Vagina (tissue), 2 donors: ENCODE measurements at places on chromosomes 16 and 17.
A peak's percentile ranks its signal among the peaks of the same experiment; 100 is the strongest.

DNA sequence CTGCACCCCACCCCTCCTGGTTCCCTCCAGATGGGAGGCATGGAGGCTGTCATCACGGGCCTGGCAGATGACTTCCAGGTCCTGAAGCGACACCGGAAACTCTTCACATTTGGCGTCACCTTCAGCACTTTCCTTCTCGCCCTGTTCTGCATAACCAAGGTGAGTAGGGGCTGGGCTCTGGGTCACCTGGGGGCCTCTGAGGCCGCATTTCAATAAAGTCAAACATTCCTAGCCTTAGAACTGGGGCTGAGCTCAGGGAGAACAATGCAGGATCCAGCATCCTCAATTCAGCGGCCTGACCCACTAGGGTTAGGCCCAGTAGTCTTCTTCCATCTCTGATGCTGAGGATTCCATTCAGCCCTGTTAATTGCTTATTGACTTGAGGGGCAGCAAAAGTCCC, 42.1 kb downstream of the SLC6A2 start:
- H3K4me3 ChIP-seq = no peak overlapping the region
- H3K4me1 ChIP-seq = no peaks in the 10 kb centered on the region
- no peak overlapping the region for H3K27ac ChIP-seq

DNA sequence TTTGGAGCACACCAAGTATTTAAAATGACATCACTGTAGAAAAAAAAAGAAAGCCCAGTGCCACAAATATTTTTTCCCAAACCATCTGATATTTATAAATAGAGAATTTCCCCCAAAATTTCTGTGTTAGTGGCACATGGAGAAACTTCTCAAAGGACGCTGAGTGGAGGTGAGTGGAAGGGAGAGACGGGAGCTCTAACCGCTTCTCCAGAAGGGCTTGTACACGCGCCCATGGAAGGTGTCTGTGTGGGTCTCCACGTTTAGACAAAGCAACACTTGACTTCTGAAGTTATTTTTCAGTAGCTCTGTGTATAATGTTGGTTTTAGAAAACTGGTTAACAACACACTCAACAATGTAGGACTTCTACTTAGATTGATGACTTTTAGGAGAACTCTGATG, 1.0 kb downstream of the MYOCD start:
- peaks cover 18% of the 10 kb centered on the region for H3K4me1 ChIP-seq
- peaks cover 7% of the 10 kb centered on the region for H3K27me3 ChIP-seq

- H3K4me1 ChIP-seq = peaks cover 18% of the 10 kb centered on the region
- no peak overlapping the region for H3K4me3 ChIP-seq
- H3K27ac ChIP-seq = no peak overlapping the region
- no peaks in the 10 kb centered on the region for H3K36me3 ChIP-seq
- no peak for DNase-seq
Observed at GRCh38 chr17:40850293-40850972, 16.6 kb downstream of the KRT12 start.

GRCh38 chr17:76542566-76542971, 2.7 kb downstream of the PRCD start:
- no peak overlapping the region for H3K4me3 ChIP-seq
- no peaks in the 10 kb centered on the region for H3K36me3 ChIP-seq
- peaks cover 71% of the 10 kb centered on the region for H3K4me1 ChIP-seq
- no peak for DNase-seq
- no peak overlapping the region for H3K27ac ChIP-seq
- no peaks in the 10 kb centered on the region for H3K27me3 ChIP-seq

DNA sequence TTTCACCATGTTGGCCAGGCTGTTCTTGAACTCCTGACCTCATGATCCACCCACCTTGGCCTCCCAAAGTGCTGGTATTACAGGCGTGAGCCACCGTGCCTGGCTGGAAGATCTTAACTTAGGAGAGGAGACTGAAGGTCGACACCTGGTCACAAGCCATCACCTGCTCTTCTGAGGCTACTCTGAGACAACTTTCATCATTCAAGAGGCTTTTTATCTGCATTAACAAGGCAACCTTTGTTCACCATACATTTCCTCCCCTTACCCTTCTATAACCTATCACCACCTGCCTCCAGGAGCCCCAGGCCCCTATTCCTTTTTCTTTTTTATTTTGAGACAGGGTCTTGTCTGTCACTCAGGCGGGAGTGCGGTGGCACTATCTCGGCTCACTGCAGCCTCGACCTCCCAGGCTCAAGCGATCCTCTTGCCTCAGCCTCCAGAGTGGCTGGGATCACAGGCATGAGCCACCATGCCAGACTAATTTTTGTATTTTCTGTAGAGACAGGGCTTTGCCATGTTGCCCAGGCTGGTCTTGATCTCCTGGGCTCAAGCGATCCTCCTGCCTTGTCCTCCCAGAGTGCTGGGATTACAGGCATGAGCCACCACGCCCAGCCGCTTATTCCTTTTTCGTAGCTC, 6.2 kb downstream of the LITAF start:
- peak overlapping the region; percentile 14 for H3K27ac ChIP-seq
- no peaks in the 10 kb centered on the region for H3K36me3 ChIP-seq
- no peak for DNase-seq
- H3K27me3 ChIP-seq = no peaks in the 10 kb centered on the region
- H3K4me1 ChIP-seq = peaks cover 89% of the 10 kb centered on the region

DNA sequence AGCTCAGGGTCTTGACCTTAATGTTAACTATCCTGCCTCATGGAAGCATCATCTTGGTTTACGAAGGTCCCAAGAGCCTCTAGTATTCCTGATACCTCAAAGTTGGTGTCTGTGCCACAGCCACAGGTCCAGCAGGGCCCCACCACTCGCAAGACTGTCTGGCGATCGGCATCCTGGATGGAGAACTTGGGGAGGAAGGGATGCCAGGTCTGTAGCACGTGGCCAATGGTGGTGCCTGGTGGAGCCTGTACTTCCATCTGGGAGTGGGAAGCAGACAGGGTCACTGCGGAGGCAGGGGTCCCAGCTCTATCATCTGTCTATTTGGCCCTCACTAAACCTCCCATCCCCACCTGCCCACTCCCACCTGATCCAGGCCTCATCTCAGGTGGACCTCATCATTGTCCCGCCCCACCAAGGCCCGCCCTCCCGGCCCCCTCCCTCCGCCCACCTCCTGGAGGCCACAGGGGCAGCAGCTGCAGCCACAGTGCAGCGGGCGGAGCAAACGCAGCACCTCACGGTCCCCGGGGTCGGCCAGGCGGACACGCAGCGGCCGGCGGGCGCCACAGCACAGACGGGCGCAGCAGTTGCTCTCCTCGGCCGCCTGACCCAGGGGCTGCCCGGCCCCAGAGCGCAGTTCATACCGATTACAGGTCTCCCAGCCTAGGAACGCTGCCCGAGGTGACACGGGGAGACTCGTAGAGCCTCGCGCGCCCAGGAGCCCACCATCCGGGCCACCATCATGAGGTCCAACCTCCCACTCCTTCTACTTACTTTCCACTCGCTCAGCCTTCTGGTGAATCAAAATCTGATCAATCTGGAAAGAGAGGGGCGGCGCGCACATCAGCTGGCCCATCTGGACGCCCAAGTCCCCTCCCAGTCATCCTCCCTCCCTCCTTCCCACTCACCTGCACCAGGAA, 1.4 kb downstream of the PLSCR3 start:
- H3K36me3 ChIP-seq = no peaks in the 10 kb centered on the region
- H3K4me3 ChIP-seq = peak overlapping the region; percentile 60
- no peaks in the 10 kb centered on the region for H3K27me3 ChIP-seq
- peaks cover 23% of the 10 kb centered on the region for H3K4me1 ChIP-seq

DNA sequence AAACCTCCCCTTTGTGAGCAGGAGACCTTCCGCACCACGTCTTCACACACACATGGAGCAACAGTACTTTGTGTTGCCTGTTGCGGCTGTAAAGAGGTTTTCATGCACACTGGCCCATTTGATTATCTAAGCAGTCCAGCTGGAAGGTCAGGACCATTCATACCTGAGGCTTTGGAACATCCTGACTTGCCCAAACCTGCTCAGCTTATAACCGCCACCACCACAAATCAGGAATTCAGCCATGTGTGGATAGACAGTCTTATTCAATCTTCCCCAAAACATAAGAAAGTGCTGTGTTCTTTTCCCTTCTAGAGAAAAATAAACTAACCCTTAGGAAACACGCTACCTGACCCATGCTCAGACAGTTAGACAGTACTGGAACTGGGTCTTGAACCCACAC, 81.6 kb upstream of the XYLT1 start:
- no peak overlapping the region for H3K4me3 ChIP-seq
- no peaks in the 10 kb centered on the region for H3K36me3 ChIP-seq
- no peak for DNase-seq
- no peaks in the 10 kb centered on the region for H3K4me1 ChIP-seq
- no peaks in the 10 kb centered on the region for H3K27me3 ChIP-seq

GRCh38 chr17:27232328-27232727, 61.6 kb upstream of the WSB1 start:
- no peak overlapping the region for H3K4me3 ChIP-seq
- H3K4me1 ChIP-seq = no peaks in the 10 kb centered on the region
- H3K36me3 ChIP-seq = no peaks in the 10 kb centered on the region
- no peak for DNase-seq

DNA sequence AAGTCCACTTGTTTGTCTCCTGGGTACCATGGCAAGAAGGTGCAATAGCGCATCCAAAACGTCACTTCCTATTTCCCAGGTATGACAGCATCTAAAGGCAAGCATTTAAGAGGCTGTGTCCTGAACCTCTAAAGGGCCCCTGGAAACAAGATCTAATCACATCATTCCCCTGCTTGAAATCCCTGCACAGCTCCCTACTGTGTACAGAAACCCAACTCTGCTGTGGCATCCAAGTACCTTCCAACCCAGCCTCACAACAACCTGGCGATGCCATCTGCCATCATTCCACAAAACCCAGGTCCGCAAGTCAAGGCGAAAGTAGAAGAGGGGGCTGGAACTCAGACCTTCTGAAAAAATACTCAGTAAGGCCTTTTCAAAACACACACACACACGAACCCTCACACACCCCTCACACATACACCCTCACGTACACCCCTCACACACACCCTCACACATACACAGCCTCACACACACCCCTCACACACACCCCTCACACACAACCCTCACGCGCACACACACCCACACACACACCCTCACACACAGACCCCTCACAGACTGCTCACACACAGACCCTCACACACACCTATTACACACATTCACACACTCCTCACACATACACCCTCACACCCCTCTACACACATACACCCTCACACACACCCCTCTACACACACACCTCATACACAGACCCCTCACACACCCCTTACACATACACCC, 24.5 kb downstream of the C17orf67 start:
- no peak overlapping the region for H3K4me3 ChIP-seq
- H3K27ac ChIP-seq = no peak overlapping the region
- no peaks in the 10 kb centered on the region for H3K27me3 ChIP-seq
- H3K4me1 ChIP-seq = peaks cover 16% of the 10 kb centered on the region

DNA sequence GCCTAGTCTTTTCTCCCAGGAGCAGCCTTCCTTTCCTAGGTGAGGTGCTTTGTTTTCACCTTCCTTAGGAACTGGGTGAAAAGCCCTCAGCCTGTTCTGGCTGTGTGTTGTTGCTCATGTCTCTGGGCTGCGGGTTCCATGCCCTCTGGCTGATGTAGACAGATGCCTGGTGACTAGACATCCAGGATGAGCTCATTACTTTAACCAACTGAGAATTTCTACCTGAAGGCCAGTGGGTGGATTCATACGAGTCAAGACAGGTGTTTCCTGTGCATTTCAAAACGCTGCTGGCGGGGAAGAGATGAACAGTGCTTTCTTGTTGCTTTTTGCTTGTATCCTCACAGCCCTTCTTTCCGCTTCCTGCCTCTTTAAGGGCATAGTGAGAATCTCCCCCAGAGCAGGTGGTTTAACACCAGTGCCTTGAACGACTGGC, 22.3 kb downstream of the SAP30BP start:
- no peak for DNase-seq
- H3K27ac ChIP-seq = peak overlapping the region; percentile 72
- H3K4me3 ChIP-seq = no peak overlapping the region

DNA sequence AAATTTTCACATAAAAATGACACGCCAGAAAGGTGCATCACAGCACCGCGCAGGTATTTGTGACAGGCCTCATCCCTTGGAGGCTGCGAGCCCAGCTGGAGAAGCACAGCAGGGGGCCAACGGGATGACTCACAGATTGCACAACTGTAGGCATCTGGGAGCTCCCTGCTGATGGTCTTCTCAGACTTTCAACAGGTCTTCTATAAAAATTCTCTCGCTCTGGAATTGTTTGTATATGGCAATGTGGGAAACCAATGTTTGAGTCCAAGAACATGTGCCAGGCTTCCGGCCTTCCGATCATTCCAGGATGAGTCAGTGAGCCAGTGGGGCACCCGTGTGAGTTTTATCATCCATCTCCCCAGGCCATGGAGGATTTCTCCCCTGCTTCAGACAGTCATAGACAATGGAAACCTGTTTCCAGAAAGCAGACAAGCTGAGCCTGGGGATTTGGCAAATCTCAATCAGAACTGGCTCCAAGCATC, 24.1 kb upstream of the ADORA2B start:
- DNase-seq = no peak
- no peak overlapping the region for H3K27ac ChIP-seq
- H3K4me1 ChIP-seq = peaks cover 13% of the 10 kb centered on the region
- H3K4me3 ChIP-seq = no peak overlapping the region
- H3K36me3 ChIP-seq = no peaks in the 10 kb centered on the region
- H3K27me3 ChIP-seq = no peaks in the 10 kb centered on the region

- DNase-seq = no peak
- H3K36me3 ChIP-seq = no peaks in the 10 kb centered on the region
- no peak overlapping the region for H3K27ac ChIP-seq
- H3K4me1 ChIP-seq = no peaks in the 10 kb centered on the region
- no peak overlapping the region for H3K4me3 ChIP-seq
Observed at GRCh38 chr16:82045465-82045864, 10.4 kb downstream of the HSD17B2 start.

DNA sequence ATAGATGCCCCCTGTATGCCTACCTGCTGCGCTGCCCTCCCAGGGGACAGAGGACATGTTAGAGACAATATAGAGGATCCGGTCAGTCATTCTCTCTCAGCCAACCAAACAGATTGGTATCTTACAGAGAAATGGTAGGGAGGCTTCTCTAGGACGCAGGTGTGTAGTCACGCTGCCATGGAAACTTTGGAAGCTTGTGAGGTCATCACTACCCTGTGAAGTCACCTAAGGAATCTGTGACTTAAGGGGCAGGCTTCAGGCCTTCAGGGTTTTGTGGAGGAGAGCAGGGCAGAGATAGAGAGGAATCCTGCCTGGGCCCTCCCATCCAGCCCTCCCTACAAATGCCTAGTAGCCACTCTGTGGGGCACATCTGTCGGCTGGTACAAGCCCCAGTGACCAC, at the start of gene DPEP2NB:
TSS of gene DPEP2NB (minus strand) at position 231 of the 400 bp plus-strand sequence. CDS start at position 90, 141 bp downstream.
- H3K4me3 ChIP-seq = no peak within 1 kb of the TSS
- no peaks in the 10 kb centered on the region for H3K27me3 ChIP-seq
- no peak for DNase-seq
- no peaks in the 10 kb centered on the region for H3K4me1 ChIP-seq

DNA sequence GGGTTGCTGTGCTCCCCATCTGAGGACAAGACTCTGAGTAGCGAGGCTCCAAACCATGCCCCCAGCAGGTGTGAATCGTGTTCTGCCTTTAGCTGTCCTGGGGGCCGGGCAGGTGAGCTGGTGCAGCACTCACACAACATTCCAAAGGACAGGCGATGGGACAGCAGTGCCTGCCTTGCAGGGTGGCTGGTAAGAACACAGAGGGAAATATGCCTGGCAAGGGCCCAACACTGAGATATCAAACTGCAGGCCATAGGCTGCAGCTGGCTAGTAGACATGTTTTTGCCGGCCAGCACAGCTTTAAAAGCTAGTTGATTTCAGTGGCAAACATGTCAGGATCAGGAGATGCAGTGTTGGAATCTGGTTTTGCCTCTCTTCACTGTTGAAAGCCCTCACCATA, 23.6 kb downstream of the CLEC16A start:
- DNase-seq = no peak
- H3K27ac ChIP-seq = no peak overlapping the region
- peaks cover 21% of the 10 kb centered on the region for H3K36me3 ChIP-seq
- H3K27me3 ChIP-seq = no peaks in the 10 kb centered on the region
